ENCODE measurements at places on chromosomes 7 and 10.

DNA sequence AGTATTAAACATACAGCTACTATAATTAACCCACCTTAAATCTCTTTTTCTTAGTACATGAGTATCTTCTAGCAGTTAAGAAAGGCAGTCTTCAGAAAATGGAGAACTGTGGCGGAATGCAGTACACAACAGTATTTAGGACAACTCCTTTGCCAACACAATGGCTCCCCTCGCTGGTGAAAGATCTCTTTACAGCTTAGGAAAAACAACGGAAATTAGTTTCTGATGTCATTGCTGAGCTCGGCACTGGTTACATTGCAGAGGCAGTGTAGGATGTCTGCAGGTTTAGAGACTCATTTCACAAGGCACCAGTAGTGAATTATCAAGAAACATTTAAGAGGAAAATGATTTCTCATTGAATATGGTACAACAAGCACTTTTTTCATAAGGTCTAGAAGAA, 43.4 kb downstream of the GLRX3 start:
- no peak for DNase-seq

DNA sequence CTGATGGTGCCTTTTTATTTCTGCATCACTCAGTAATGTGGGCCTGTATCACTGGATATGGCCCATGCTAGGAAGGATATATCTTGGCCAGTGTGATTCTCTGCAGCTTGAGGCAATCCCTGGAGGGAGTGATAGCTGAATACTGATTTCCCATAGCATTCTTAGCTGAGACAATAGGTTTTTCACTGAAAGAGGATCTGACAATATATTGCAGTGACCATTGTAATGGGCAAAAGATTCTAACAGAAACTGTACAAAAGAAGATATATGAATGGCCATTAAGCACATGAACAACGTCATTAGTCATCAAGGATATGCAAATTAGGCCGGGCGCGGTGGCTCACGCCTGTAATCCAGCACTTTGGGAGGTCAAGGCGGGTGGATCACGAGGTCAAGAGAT, 117.8 kb downstream of the KAT6B start:
- no peak for DNase-seq

GRCh38 chr7:43240565-43240964, 128.1 kb downstream of the HECW1 start:
- DNase-seq: no peak

GRCh38 chr10:32046151-32046550, 10.1 kb downstream of the KIF5B start:
- DNase-seq: no peak

DNA sequence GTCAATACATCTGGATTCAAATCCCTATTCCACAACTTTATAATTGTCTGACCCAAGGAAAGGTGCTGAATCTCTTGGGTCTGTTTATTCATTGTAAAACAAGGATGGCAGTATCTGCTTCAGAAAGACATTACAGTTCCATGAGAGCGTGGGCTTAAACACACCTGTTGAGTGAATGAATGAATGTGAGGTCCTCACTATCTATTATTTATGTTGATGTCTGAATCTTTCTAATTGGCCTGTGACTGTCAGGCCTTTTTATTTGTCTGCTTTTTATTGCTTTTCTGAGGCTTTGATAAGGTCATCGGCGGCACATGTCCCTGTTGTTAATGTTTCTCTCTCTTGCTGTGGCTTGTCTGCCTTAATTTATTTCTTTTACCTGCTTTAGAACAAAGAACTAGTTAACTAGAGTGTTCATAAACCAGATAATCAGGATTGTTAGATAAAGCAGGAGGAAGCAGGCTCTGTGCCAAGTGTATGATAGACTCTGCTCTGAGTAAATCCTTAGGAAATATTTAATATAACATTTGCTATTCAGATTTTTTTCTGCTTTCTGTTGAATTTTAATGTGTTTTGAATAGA, 42.3 kb upstream of the CYCS start:
- no peak for DNase-seq

DNA sequence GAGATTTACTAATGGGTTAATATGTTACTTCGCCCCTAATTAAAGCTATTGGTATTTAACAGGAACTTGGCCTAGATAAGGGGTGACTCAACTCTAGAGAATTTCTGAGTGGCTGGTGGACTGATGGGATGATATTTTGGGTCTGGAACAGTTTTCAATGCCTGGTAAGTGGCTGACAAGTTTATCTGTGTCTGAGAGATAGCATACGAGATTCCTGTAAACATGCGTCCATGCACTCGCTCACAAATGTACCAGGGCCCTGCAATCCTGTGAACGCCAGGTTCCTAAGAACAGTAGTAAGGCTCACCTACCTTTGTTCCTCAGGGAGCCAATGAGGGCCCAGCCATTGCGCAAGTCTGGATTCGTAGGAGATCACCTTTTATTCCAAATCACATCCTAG, 683.8 kb upstream of the ANKRD30A start:
- DNase-seq: no peak

DNA sequence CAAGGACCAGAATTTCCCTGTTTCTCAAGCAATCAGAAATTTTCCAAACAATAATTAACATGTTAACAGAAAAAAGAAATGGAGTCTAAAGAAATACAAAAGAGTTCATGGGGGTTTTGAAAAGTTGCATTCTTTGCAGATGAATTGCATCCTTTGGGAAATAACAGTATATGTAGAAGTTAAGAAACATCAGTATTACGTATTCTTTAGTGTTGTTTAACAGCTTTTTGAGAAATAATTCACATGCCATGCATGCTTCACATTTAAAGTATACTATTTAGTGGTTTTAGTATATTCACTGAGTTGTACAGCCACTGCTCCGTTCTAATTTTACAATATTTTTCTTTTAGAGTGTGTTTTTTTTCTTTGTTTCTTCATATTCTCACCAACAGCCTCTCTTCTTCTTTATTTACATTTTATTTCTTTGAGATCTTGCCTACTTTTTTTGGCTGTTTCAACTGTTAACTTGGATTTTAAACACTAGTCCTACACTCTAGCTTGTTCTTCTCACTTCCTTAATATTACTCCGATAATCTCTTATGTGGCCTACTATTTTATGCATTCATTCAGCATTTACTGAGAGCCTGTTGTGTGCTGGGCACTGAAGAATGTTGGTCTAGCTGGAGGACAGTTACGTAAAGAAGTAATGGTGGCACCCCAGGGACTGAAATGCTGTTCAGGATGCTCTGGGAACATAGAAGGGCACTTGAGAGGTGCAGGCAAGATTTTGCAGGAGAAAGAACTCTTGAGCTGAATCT, 330.1 kb downstream of the EXOC4 start:
- no peak for DNase-seq
